RCC 7860 (cell line): ENCODE measurements at places on chromosomes 3 and 15.

GRCh38 chr15:29149738-29150075, 119.9 kb downstream of the NSMCE3 start:
- no peak for DNase-seq

DNA sequence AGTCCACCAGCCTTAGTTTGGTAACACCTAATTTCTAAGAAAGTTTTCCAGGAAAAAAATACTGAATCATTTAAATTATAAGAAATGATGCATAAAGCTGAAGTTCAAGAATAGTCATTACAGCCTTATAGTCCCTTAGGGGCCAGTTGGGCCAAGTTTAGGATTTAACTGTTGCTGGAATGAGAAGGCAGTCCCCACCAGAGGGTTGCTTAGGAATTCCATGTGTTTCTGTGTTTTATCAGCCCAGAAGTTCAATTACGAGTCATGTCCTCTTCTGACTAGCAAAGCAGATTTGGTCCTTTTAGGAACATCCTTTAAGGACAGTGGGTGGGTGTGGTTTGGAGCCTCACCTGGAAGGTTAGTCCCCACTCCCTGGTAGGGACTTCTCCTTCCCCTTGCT, 57.0 kb upstream of the NR2E3 start:
- DNase-seq: peak; percentile 53

DNA sequence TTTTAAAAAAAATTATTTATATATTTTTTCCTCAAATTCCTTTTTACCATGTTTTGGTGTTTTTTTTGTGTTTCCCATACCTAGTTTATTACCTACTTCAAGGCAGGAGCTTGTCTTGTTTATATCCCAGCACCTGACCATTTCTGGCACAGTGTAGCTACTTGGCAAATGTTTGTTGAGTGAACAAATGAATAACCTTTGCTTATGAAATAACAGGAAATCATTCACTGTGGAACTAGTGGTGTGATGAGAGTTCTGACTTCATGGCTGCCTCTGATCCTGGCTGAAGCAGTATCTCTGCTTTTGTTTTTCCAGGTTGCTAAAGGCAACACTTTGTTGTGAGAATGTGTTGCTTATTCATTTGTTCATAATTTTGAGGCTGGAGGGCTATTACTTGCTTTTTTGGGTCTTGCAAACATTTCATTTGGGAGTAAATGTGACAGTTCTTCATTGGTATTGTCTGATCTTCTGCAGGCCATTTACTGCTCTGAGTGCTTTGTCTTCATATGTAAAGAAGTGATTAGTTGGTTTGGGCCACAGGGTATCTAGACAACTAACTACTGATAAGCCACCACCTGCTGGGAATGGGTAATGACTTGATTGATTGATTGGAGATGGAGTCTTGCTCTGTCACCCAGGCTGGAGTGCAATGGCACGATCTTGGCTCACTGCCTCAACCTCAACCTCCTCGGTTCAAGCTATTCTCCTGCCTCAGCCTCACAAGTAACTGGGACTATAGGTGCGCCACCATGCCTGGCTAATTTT, 5.7 kb downstream of the RAD54L2 start:
- DNase-seq: no peak

DNA sequence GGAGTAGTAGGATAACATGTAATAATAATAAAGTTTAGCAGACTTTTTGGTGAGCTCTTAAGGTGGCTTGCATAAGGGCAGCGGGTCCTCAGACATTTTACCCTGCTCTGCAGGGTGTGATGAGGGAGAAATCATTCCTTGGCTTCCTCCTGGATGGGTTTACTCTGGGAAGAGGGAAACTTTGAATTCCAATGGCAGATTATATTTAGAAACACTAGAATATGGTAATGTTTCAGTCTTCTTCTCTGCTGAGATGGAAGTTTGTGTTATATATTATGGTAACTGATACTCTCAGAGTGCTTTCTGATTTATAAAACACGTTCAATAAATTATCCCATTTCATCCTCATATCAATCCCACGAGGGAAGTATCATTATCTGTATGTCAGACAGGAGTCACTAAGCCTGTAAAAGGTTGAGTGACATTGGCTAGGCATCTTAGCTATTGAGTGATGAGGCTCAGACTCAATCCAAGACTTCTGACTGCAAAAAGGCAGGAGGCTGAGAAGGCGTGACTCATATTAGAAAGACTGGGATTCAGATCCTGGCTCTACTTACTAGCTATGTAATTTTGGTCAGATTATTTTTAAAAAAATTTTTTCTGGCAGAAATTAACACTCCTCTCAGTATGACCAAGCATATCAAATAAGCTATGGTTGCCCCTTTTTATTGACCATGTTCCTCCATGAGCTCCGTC, 19.3 kb downstream of the PDIA5 start:
- no peak for DNase-seq

DNA sequence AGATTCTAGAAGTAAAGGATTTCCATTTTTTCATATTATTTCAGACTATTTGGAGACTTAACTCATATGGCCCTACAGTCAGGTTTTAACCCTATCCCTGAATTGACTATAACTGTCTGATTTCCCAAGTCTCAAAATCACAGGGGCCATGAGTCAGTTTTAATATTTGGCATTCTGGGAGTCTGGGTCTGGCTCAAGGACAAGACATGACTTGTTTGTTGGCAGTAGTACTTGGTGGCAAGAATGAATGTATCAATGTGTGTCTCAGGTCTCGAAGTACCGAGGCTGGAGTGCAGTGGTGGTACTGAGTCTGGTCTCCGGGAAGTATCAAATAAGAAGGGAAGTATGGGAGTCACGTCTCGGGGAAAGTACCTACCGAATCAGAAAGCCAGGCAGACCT, 10.8 kb downstream of the UMPS start:
- DNase-seq: no peak

DNA sequence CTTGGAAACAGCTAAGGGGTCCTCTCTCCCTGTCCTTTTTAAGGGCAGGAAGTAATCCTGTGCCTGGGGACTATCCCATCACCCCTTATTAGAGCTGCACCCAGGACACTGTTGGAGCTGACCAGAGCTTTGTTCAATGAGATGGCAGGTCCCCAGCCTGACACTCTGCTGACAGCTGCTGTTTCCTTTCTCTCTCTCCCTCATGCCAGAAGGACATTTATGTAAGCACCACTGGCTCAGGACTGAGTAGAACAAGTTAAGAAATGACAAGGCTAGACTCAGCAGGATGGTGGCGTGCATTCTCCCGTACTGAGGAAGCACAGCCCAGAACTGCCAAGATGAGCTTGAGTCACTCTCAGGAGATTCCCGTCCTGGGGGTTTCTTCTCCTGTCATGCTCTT, 17.3 kb downstream of the GJD2 start:
- no peak for DNase-seq

GRCh38 chr3:161284989-161285388, 63.9 kb downstream of the NMD3 start:
- DNase-seq: no peak

GRCh38 chr15:52463638-52464037, 65.0 kb downstream of the MYO5A start:
- no peak for DNase-seq

- no peak for DNase-seq
These were observed 13.0 kb downstream of the GP5 start for GRCh38 chr3:194386066-194386465.

DNA sequence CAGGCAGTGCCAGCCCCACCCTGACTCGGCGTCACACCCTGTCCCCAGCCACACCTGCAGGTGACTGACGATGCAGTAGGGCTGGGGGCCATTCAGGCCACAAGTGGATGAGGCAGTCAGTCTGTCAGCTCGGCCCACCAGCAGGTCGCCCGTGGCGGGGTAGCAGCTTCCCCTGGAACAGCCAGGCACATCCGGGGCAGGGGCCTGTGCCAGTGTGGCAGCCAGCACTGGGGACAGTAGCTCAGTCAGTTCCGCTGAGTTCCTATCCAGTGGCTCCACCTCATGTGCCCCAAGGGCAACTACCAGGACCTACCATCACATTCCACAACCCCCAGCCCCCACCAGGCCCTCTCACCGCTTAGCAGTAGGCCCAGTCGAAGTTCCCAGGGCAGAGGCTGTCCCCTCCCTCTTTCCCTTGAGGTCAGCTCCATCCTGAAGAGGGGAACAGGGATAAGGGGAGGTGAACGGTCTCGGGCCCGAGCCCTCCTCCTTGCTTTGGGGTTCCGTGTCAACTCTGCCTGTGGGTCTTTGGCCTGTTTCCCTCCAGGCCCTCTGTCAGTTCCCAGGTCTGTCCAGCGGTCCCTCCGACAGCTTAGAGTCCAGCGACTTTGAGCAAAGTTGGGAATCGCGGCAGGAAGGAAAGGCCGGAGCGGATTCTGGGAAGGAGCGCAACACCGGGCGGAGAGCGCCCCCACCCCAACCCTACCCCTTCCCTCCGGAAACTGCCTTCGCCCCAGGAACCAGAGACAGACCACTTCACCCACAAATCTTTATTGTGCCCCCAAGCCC, at the start of gene LAMB2:
Gene LAMB2, minus strand, starts transcription at position 614 of the 789 bp plus-strand sequence. Its CDS starts 183 bp downstream, at position 431.
- DNase-seq: peak; percentile 52

DNA sequence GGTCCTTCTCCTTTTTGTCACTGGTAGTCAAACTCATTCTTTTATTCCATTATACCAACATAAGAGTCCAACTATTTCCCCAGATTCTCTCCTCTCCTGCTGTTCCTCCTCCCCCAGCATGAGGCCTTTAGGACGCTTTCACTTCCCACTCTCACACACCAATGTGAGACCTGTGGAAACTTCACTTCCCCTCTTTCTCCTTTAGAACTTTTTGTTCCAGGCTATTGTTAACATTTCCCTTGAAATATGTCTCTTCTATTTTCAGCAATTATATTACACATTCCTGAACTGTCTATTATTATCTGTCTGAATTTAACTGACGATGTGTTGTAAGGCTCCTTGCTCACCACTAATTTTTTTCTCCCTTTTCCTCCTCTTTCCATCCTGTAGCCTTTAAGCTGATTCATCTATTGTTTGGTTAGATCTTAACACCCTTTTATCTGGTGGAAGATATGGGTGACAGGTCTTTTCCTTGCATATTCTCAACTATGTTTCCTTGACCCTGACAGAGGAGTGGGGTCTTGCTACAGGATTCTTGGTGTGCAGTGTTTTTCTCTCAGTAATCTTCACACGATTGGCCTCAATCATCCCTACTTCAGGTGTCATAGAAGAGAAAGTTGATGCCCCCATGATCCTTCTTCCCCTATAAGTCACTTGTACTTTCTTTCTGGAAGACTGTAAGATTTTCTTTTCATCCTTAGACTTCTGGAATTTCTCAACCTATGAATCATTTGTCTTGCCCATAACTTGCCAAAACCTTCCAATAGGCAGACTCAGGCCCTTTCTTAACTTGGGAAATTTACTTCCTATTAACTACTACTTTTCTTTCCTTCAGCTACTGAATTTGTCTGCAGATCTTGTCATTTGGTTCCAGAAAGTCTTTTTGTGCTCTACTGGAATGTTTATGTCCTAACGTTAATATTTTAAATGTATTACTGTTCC, 5.9 kb downstream of the CYP19A1 start:
- no peak for DNase-seq
